ENCODE measurements at places on chromosomes 12 and 14.

- ATAC-seq, result peak; percentile 61
Measured at GRCh38 chr14:106694638-106695393, 1168.4 kb downstream of the TMEM121 start.

GRCh38 chr14:68557648-68558047 is 235.2 kb downstream of the ZFP36L1 start:
- no peak for ATAC-seq

DNA sequence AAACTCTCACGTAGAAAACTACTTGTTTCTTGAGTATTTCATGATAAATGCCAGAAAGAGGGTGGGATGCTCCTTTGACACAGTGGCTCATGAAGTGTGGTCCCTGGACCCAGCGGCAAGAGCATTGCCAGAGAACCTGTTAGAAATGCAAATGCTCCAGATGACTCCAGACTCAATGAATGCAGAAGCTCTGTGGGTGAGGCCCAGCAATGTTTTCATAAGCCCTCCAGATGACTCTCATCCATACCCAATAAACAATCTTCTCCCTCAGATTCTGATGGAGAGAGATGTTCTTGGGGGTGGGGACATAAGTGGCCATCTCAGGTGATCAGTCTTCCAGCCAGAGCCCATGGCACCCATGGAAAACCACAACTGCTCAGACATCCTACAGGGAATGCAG is 88.9 kb downstream of the SMOC1 start:
- ATAC-seq, result no peak

DNA sequence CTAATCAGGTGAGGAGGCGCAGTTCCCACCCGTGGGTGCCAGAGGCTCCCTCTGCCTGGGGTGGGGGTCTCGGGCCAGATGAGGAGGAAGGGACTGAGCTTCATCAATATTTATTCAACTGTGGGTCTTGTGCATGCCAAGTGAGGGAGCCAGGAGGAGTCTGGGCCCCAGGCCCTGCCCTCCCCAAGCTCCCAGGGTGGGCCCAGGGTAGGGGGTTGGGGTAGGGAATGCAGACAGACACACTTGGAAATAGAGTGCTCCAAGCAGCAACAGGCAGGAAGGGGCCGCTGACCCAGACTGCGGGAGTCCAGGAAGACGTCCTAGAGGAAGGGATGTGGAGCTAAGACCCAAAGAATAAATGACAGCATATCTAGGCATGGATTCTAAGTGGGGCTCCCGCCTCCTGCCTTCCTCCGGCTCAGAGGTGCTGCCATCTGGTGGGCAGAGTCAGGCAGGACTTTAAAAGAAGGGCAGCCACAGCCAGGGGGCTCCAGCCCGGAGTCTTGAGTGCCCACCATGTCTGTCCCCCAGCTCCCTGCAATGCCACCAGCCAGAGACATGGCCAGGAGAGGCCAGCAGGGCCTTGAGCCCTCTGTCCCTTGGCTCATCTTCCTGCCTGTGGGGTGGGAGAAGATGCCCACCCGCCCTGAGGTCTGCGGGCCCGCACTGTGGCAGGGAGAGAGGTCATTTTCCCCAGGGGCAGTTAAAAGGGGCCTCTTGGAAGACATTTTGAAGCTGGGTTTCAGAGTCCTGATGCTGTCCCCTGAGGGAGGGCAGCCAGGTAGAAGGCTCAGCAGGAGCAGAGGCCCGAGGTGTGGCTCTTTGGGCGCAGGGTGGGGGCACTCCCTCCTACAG is 70.1 kb downstream of the PHETA1 start:
- peak; percentile 96 for ATAC-seq

GRCh38 chr14:55272387-55272786 is 1.2 kb downstream of the FBXO34 start:
- ATAC-seq, result no peak

- no peak for ATAC-seq
Measured at GRCh38 chr14:51236314-51236713, 3.7 kb upstream of the TMX1 start.

- no peak for ATAC-seq
Measured at GRCh38 chr12:22306311-22306710, 28.2 kb downstream of the ST8SIA1 start.
